ENCODE measurements at places on chromosomes 3 and 15.

DNA sequence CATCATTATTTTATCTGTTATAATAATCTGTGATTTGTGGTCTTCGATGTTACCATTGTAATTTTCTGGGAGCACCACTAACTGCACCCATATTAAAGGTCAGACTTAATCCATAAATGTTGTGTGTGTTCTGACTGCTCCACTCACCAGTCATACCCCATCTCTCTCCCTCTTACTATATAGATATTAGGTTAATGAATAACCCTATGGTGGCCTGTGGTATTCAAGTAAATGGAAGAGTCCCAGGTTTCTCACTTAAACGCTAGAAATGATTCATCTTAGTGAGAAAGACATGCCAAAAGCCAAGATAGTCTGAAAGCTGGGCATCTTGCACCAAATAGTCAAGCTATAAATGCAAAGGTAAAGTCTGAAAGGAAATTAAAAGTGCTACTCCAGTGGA lies 1358.5 kb downstream of the ROBO2 start:
- no peak for DNase-seq

DNA sequence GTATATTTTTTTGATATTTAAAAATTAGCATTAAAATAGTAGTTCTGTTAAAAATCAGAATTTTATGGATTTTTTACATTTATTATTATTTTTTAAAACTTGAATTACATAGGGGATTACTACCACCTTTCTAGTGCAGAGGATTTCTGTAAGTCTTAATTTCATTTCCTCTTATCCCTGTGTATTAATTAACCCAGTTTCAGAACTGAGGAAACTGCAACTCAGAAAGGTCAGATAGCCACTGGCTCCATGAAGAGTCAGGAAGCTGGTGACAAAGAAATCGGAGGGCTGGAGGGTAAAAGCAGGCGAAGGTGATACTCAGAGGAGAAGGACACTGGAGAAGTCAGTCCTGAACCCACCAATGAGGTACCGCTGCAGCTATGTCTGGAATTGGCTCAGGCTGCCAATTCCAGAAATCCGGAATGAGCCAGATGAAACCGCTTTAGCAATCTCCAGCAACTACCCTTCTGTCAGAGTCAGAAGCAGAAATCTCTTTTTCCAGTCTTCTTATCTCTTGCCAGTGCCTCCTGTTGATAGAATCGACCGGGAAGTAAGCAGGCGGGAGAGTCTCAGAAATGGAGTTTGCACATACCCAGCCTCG lies 308.5 kb downstream of the SV2B start:
- DNase-seq = no peak

- DNase-seq = no peak
Observed at GRCh38 chr15:89179966-89180875, 41.2 kb downstream of the RLBP1 start.

DNA sequence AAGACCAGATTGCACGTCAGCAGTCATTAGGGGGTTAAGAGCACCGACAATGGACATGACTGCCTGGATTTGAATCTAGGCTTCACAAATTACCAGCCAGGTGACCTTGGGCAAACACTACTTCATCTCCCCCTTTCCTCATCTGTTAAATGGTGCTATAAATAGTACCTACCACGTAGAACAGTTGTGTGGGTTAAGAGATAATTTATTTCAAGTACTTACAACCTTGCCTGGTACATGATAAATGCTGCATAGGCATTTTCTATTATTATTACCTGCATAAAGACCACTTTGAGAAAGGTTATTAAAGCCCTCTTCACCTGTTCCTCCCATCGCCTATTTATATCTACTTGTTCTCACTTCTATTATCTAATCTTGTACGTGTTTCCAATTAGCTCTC lies 64.7 kb downstream of the BTD start:
- no peak for DNase-seq

GRCh38 chr3:30775040-30775439 lies 119.4 kb downstream of the GADL1 start:
- no peak for DNase-seq

- DNase-seq = no peak
Observed at GRCh38 chr3:32430900-32431299, 39.2 kb downstream of the CMTM7 start.

DNA sequence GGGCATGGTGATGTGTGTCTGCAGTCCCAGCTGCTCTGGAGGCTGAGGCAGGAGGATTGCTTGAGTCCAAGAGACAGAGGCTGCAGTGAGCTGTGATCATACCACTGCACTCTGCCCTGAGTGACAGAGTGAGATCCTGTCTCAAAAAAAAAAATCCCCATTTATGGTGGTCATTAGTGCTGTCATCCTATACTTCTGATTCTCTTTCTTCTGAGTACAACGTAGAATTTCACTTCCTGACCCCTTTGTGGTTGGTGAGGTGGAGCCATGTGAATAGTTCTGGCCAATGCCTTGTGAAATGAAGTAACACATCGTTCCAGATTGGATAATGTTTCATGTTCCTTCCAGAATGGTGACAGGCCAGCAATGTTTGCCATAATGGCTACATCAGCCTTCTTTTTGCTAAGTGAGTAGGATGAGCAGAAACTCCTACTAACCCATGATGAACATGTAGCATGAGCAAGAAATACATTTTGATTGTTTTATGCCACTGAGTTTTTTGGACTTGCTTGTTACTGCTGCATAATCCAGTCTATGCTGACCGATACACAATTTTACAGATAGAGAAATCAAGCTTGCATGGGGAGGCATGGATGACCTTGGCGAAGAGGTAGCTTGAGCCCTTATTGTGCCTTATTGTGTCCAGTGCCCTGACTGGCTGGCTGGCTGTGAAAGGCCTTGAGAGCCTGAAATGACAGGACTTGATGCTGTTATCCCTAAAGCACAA lies 30.9 kb upstream of the TLE3 start:
- no peak for DNase-seq

DNA sequence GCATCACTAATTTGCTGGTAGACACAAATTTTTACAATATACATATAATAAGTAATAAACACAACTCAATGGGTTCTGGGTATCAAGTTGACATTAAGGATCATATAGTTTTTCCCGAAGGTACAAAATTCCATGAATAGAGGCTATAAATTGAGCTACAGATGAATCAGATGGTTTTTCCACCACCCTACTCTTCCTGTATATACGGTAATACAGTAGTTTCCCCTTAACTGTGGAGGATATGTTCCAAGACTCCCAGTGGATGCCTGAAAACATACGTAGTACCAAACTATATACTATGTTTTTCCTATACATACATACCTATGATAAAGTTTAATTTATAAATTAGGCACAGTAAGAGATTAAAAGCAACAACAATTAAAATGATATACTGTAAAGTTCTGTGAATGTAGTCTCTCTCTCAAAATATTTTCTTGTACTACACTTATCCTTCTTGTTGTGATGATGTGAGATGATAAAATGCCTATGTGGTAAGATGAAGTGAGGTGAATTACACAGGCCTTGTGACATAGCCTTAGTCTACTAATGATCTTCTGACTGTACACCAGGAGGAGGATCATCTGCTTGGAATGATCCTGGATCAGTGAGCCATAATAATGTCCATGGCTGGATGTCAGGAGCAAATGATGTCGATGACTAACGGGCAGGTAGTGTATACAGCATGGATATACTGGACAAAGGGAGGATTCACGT lies 116.7 kb downstream of the NR1I2 start:
- DNase-seq = no peak

GRCh38 chr3:113205481-113205880 lies 5.9 kb upstream of the BOC start:
- no peak for DNase-seq

DNA sequence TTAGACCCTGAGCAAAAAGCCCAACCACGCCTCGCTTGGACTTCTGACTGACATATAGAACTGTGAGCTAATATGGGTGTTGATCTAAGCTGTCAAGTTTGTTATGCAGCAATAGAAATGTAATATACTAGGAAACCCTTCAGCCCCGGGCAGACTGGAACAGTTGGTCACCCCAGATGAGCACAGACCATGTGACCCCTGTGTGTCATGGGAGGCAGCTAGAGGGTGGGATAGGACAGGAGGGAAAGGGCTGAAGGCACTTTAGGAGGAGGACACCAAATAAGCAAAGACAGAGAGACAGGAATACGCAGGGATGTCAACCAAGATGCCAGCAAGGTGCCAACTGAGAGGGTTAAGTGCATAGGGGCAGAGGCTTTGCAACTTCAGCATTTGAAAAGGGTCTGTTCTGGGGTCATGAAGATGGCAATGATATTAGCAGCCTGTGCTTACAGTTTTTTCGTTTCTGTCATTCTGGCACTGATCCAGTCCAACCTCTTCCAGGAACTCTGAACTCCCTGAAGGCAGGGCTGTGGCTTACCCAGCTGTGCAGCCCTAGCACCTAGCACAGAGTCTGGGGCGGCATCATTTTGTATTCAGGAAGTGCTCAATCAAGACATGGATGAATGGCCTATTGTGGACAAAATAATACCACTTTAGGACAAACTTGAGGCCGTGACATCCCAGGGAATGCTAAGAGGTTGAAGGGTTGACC lies 51.4 kb downstream of the HES1 start:
- no peak for DNase-seq

DNA sequence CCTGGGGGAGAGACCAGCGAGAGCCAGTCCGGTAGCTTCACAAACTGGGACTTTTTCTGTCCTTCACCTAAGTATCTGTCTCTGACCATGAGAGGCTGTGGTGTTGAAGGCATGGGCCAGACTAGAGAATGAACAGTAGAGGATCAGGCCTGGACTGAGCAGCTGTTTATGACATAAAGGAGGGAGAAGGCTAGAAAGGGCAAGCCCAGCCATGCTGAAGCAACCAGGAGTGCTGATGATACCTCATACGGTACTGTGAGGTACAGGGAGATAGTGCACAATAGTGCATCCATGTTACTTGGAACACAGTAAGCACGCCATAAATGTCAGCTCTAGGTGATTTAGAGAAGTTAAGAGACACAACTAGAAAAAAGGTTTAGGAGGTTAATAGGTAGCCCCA lies 22.6 kb upstream of the TIMP4 start:
- DNase-seq = no peak

DNA sequence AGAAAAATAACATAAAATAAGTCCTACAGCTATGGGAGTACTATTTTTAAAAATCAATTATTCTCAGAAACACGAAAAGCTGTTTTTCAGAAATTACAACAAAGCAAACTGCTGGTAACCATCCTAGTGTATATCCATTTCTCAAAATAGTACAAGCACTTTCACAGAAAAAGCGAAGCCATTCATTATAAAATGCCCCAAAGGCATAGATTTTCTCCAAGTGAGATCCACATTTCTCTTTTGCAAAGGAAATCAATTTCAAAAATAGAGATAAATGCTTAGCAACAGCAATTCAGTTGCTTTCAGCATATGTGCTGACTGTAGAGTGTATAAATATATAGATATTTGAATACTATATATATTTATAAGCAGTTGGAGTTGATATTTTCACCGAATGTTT lies 1266.3 kb downstream of the SI start:
- DNase-seq = no peak

DNA sequence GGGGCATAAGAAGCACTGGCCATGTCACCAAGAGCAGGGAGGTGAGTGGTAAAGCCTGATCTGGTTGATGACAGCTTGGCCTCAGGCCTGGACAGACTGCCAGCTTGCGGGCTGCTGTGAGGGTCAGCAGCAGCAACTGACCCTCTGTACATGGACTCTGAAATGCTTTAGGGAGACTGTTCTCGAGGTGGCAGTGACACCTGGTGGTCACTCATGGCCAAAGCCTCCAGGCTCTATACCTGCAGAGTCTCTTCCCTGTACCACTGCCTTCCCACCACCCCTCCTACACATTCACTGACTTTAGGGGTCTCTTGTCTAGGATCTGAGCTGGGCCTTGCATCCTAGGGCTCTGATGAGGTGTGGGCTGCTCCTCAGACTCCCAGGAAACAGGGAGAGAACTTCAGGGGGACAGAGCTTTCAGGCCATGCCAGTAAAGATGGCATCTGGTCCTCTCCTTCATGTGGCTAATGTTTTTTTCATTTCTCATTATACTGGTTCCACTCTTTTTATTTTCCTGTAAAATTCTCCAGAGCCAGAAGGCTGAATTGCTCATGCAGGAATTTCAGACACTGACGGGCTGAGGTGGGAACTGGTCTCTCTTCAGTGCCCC lies 17.2 kb upstream of the TIMP4 start:
- DNase-seq = peak; percentile 22

- no peak for DNase-seq
Observed at GRCh38 chr15:71334873-71335272, 219.6 kb downstream of the THSD4 start.

- DNase-seq = no peak
Observed at GRCh38 chr3:122416966-122417365, 1.1 kb upstream of the WDR5B start.

DNA sequence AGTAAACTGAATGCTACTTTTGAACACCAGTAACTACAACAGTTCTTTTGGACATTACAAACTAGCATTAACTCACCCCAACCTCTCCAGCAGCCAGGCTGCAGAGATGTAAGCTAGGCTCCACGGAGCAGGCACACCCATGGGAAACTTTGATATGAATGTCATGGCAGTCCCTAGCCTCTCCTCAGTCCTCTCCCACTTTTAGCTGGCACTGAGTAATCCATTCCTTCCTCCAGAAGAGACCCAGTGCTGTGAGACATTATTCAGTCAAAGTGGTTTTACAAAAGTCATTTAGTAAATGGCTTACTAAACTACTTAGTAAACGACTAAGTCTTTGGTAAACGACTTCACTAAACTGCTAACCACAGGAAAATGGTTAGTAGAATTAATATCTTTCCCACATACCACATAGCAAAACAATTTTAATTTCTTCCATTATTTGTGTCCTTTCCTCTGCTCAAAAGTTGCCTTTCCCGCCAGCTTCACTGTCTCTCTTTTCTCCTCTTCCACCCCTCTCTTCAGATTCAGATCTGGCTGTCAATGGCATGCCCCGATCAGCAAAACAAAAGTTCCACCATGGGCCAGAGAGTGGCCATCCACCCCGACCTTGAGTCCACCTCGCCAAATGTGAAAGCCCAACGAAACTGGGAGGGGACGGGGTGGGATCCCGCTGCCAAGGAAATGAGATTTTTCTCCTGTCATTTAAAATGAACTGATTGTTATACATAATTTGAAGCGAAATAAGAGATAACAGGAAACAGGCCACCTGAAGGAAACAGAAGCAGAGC lies 67.5 kb upstream of the TJP1 start:
- no peak for DNase-seq

DNA sequence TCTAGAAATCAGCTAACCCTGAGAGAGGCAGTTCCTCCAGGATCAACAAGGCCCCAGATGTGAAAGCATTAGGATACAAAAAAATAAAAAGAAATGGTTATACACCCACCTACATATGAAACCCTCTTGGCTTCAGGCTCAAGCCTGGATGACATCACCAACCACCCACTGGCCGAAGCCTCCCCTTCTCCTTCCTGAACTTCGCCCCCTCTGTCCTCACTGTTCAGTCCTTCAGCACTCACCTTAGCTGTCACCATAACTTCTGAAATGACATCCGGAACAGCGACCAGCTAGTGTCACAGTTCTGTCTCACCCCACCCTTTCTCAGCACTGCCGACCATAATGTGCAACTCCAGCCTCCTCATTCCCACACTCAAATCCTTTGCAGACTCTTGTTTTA lies 98.7 kb downstream of the PLCH1 start:
- DNase-seq = no peak

Data from NCI-H345 (cell line).